ENCODE measurements at places on chromosomes 11 and 22.
A peak's percentile ranks its signal among the peaks of the same experiment; 100 is the strongest.

GRCh38 chr11:66369073-66369894 is 2.3 kb downstream of the SLC29A2 start:
- no peak for DNase-seq

DNA sequence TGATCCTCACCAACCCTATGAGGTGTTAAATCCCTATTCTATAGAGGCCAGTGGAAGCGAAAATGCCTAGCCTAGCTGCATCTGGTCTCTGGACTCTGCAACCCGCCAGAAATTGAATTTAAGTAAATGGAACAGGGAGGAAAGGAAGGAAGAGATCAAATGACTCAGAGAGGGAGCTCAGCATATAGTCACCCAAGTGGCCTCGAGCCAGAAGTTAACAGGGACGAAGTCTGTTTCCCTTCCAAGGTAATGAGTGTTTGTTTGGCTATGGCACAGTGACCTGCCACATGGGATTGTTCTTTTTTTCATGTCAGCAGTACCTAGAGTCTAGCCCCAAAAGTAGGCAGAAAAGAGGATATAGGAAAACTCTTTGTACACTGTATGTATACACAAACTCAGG is 66.3 kb downstream of the PAK1 start:
- no peak for DNase-seq

- no peak for DNase-seq
Observed at GRCh38 chr11:127440616-127441015, 440.0 kb upstream of the KIRREL3 start.

- DNase-seq = no peak
Observed at GRCh38 chr11:125132071-125132470, 20.6 kb upstream of the TMEM218 start.

DNA sequence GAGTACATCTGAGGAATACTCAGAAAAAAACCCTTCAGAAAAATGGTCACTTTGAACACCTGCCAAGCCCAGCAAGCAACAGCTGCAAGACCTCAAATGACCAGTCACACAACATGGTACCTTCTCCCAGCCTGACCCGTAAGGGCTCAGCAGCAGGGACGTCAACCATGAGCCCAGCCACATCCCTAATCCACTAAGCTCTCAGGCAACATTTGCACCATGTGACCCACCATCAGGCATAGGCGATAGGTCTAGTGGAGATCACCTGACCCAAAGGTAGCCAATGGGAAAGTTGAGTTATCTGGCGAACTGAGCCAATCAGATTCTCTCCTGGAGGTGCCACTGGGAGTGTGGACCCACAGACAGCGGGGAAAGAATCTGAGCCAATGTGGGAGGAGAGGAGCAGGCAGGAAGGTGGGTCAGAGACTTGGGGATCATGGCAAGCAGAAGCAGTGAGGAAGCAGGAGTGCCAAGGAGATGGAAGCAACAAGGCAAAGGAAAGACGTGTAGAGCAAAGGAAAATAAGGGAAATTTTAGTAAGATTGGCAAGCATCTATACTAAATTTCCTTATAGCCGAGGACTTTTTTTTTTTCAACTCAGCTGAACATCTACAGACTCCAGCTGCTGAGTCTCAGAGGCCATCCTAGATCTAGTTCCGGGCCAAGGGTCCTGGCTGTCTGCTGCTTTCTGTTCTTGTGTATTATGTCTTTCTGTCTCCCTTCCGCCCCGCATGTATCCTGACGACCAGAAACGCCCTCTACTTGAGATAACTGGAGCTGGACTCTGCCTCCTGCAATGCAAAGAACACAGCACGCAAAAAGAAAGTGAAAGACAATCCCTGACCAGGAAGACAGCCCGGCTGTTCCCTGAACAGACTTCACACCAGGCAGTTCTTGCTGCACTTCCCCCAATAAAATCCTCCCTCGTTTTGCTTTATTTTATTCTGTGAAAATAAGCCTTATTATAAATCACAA is 11.0 kb upstream of the PLAAT2 start:
- DNase-seq = peak; percentile 55

DNA sequence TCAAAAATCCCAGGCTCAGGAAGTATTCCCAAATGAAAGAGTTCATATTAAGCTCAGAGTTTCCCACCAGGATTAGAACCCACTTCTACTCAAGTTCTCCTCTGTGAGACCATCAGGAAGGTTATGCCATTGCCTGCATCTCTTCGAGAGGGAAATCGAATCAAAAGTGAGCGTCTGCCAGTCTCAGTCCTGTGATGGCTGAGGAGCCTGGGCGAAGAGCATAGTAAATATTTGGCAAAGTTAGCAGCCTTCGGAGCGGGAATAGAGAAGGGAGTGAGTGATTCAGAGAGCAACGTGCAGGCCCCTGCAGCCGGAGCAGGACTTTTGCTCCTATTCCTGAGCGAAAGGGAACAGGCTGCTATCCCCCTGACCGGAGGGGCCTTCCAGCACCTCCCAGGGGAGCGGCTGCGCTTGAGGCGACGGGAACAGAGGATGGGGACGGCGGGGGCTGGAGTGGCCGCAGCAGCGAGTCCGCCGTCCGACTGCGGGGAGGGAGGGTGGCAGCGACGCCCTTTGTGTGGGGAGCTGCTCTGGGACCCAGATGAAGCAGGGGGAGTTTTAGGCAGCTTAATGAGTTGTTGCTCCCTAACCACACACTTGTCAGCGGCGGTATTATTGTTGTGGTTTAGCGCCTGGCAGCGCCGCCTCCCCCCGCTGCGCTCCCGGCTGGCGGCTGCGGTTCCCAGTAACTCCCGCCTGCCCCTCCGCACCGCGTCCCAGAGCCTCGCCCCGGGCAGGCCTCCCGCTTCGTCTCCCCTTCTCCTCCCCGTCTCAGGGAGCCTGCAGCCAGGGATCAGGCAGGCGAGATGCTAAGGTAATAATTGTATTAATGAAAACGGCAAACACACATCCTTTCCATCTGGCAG is 21.7 kb upstream of the NRGN start:
- peak; percentile 33 for DNase-seq

DNA sequence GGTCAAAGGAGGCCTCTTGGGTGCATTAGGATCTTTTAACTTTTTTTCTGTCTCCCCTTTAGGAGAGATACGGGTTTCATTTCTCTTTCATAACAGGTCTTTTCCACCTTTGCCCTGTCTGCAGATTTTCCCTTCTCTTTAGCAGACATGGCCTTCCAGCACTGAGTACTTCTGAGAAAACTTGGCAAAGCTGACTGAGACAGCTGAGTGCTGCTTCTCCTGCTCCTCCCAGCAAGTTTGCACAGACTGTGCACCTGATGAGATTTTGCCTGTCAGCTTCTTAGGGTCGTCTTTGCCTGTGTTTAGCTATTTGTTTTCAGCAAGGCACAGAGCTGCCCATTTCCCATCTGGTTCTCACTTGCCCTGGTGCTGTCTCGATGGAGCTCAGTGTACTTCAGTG is 87.5 kb upstream of the TBCEL start:
- no peak for DNase-seq

DNA sequence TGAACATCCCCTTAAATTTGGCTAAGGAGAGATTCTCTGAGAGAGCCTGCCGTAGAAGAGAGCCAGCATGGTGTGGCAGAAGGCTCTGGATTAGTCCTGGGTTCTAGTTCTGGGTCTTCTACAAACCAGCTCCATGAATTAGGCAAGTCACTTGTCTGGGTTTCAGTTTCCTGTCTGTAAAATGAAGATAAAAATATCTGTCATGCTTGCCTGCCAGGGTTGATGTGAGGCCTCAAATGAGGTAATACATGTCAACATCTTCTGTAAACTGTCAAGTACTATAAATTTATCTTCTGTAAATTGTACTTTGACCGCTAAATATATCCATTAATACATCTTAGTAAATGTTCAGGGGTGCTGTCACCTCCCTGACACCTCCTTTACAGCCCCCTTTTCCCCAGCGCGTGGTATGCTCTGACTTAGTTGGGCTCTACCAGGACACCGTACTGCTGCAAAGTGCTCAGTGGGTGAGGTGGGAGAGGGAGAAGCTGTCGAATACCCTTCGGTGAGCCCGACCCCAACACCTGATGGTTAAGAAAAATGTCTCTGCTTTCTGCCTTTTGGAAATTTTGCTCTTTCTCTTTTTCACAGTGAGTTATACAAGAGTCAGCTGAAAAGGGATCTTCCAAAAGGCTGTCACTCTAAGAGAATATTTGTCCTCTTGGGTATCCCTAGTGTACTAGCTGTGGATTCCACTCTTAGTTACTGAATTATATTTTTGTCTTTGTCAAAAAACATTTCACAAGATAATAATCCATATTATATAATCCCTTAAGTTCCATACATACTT is 15.0 kb downstream of the RBX1 start:
- no peak for DNase-seq
